ENCODE measurements at places on chromosomes 2 and 18.

DNA sequence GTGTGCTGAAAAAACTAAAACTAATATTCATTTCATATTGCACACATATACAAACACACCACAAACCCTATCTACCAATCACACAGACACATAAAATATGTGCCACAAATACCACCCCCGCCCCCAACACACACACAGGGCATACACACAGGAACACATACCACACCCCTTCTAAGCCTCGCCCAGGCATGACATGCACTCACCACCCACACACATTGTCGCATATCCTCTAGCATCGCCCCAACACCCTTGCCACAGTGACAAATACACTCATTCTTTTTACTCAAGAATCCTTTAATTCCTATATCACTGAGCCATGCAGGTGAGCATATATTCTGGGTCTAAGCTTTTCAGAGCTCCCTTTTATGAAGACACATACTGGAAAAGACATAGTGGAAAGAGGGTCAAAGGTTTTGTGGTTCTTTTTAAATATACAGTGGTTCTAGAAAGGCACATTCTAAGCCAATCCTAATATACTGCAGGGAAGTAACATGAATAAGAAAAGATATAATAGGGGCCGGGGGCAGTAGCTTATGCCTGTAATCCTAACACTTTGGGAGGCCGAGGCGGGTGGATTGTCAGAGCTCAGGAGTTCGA, 24.5 kb upstream of the LCLAT1 start:
- peak; percentile 43 for DNase-seq

GRCh38 chr2:147420947-147421675, 423.7 kb upstream of the ACVR2A start:
- no peak for DNase-seq

- DNase-seq, result no peak
Observed at GRCh38 chr2:3447789-3448317, 68.4 kb downstream of the TRAPPC12 start.

DNA sequence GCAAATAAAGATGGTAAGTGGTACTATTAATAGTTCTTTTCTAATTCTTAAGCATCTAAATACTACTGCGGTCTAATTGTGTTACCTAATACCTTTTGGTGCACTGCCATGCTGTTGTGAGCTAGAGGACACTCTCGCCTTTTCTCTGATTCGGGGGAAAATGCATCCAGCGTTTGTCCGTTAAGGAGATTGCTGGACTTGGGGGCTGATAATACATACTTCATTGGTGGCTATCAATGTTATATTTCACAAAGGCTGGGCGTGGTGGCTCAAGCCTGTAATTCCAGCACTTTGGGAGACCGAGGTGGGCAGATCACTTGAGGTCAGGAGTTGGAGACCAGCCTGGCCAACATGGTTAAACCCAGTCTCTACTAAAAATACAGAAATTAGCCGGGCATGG, 141.7 kb upstream of the TWIST2 start:
- no peak for DNase-seq

DNA sequence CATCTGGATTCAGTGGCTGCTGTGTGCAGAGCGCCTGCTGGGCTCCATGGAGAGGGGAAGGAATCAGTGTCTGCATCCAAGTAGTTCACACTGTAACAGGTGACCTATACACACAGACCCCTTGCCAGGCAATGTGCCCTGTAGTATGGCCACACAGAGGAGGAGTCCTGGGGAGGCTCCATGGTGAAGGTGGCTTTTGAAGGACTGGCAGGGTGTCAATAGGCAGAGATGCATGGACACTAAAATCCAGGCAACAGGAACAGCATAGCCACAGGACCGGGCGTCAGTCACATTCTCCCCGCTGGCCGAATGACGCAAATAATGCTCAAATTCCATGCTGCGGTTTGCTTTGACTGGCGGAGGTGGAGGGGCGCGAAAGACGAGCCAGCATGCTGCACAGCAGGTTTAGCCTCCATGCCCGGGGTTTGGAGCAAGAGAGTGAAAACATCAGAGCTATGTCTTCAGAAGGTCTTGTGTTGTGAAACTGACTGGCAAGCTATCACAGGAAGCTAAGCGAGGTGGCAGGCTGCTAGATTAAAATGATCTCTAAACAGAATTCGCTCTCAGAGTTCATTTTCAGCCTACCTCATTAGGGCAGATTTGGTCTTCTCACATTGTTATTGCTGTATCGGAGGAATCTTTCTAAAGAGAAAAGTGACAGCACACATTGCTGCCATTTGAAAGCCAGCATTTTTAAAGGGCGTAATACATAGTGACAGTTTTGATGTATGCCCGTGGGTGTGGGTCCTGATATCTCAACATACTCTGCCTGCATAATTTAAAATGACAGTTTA, 1.2 kb upstream of the CHMP1B start:
- peak; percentile 26 for DNase-seq

GRCh38 chr2:189454009-189454408, 12.7 kb downstream of the WDR75 start:
- no peak for DNase-seq

DNA sequence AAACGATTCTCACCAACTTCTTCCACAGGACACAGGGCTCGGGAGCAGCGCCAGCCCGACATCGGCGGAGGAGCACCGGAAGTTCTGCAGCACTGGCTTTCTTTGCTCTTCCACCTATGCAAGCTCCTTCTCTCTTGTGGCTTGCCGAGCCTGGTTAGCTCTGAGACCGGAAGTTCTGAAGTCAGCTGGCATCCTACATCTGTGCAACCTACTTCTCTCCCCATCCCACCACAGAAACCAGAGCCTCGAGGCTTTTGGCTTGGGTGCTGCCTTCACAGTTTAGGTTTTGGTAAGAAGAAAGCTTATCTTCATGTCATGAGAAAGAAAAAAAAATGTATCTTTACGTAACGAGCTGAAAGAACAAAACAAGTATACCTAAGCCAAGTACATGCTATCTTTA, 111.7 kb downstream of the ANKRD44 start:
- peak; percentile 80 for DNase-seq

DNA sequence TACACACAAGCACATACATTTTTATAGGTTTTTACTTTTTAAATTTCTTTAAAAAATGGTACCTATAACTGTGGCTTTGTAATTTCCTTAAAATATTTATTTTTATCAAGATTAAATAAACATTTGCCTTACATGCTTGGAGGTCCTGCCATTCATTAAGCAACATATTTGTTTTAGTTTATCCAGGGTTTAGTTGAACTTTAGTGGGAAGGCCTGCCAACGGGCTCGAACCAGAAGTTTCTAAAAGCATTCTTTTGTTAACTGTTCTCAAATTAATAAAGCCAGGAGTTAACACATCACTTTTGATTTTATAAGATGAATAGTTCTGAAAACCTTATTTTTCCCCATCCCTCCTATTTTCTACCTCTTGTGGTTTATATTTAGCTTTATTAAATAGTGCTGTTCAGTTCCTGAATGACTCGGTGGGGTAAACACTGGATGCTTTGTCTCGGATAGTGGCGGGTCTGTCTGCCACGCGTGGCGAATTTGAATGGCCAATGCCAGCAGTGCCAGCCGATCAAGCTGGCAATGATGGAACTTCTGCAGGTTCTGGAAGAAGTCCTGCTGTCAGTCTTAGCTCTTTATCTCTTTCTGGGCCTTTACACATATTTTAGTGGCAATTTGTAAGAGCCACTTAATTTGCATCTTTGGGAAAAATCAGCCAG, 32.2 kb downstream of the SH3YL1 start:
- no peak for DNase-seq

DNA sequence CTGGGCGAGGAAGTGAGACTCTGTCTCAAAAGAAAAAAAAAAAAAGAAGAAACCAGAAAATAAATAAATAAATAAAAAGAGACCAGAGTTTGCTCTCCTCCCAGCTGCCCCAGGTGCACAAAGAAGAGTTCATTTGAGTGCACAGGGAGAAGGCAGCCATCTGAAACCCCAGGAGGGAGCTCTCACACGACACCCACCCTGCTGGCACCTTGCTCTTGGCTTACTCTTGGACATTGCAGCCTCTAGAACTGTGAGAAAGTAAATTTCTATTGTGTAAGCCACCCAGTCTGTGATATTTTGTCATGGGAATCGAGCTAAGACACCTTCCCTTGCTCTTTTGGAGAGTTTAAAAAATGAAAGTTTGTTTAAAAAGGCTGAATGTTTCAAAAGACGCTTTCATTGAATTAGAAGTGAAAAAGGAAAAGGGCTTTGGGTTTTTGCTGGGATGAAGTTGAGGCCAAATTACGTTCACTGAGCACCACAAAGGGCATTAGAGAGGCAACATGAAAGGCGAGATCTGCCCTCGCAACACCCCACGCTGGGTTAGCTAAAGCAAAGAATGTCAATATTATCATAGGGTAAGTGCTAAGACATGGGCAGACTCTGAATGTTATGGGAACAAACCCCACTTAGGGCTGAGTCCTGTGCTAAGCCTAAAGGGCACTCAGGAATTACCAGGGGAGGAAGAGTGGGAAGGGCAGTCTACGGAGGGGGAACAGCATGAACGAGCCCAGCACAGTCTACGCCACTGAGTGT, 128.9 kb upstream of the RIOK3 start:
- no peak for DNase-seq

- no peak for DNase-seq
Observed at GRCh38 chr18:30766053-30766452, 276.5 kb downstream of the DSC3 start.

DNA sequence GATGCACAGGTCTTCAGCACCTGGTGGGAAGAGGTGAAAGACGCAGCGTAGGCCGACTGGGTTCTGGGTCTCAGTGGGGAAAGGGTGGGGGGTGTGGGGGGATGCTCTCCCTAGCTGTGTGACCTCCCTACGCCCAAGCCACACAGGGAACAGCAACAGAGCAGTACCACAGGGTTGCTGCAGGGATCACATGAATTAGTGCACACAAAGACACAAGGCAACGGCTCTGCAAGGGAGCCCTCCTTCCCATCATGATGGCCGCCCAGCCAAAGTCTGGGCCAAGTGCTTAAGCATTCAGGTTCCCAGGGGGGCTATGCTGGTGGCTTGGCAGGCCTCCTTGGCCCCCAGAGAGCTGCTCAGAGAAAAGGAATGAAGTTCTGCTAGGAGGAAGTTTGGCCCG, 28.2 kb upstream of the GBX2 start:
- DNase-seq, result no peak

DNA sequence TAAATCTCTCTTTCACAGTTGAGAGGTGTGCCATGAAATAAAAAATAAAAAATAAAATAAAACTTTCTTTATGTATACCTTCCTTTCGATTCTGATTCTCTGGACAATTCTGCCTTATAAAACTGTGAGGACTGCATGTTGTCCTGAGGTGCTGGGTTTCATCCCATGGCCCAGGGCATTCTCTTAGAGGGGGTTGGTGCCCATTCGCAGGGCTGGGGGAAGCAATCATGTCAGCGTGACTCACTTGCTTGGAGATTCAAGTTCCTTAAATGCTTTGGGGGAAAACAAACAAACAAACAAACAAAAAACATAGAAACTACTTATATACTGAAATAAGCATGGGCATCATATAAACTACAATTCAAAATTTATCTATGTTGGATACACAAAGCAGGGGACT, 122.0 kb upstream of the ST6GAL2 start:
- no peak for DNase-seq

- DNase-seq, result no peak
Observed at GRCh38 chr2:50004667-50005066, 850.4 kb upstream of the FSHR start.

DNA sequence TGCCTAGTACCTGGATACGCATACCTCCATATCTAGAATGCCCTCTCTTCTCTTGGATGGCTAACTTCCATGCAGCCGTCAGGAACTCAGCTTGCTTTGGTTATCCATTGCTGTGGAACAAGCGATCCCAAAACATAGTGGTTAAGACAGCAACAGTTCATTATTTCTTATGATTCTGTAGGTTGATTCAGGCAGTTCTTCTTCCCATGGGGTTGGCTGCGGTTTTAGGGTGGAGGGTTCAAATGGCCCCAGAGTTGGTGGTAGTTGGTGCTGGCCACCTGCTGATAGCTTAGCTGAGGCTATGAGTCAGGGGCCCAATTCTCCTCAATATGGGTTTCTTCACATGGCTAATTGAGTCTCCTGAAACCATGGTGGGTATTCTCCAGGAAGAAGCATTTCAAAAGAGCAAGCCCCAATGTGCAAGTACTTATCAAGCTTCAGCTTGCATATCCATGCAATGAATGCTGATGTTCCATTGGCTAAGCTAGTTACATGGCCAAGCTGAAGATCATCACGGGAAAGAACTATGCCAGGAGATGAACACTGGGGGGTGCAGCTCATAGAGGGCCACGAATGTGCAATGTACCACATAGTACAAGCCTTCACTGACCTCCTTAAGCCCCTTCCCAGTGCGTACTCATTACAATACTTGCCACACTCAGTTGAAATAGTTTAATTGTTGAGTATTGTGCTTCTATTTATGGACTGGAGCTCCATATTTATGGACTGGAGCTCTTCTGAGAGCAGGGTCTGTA, 10.0 kb upstream of the RHOB start:
- no peak for DNase-seq

GRCh38 chr18:51212606-51213005, 15.1 kb upstream of the MEX3C start:
- no peak for DNase-seq
